ENCODE measurements at places on chromosomes 12 and 14.
A peak's percentile ranks its signal among the peaks of the same experiment; 100 is the strongest.

DNA sequence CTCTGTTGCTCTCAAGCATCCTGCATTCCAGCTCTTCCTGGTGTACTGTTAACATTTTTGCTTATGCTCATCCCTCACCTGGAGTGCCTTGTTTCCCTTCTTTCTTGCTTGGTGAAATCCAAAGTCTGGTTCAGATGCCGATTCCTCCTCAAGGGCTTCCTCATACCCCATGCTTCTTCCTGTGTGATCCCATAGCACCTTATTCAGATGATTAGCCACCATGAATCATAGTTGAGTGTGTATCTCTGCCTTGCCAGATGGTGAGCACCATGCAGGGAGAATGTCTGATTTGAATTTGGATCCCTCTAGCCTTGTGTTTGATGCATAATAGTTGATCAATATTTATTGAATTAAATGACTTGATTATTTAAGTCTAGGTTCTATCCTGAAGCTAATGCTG lies 39.4 kb upstream of the ANO4 start:
- no peak for DNase-seq

DNA sequence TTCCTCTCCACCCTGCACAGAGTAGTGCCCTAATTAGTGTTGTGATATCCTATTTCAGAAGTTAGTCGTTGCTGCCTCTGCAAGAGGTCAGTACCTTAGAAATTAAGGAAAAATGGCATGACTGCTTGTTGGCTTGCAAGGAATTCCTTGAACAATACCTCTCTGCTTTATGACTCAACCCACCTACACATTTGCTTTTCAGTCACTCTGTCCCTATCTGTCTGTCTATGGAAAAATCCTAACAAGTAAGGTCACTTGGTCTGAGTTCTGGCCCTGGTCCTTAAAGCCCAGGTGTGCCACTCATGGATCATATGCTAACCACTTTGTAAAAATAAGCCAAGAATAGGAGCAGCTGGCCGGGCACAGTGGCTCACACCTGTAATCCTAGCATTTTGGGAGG lies 116.4 kb upstream of the ATF1 start:
- DNase-seq = no peak

DNA sequence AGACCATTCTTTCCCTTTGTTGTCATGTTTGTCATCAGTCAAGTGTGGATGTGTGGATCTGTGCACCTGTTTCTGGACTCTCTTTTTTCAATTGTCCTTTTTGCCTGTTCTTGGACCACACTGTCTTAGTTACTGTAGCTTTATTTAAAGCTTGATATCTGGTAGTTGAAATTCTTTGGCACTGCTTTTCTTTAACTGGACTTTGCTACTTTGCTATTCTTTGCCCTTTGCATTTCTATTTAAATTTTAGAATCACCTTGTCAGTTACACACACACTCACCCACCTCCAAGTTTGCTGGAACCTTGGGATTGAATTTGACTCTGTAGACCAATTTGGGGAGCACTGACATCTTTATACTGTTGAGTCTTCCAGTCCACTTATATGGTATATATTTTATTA lies 61.5 kb downstream of the VRK1 start:
- no peak for DNase-seq

DNA sequence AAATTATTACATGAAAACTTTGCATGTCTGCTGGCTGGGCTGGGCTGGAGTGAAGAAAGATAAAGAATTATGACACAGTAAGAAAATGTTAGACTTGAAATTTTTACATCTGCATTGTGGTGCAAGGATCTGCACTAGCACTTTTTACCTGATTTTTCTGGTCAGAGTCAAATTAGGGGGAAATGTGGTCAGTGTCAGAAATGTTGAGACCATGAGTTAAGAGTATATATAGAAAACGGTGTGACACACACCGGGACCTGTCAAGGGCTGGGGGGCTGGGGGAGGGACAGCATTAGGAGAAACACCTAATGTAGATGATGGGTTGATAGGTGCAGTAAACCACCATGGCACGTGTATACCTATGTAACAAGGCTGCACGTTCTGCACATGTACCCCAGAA lies 90.3 kb downstream of the IGF1 start:
- DNase-seq = no peak

- DNase-seq = no peak
These were observed 101.6 kb downstream of the SLC15A5 start for GRCh38 chr12:16175840-16176239.

- no peak for DNase-seq
These were observed 92.1 kb downstream of the BCL11B start for GRCh38 chr14:99179946-99180345.

DNA sequence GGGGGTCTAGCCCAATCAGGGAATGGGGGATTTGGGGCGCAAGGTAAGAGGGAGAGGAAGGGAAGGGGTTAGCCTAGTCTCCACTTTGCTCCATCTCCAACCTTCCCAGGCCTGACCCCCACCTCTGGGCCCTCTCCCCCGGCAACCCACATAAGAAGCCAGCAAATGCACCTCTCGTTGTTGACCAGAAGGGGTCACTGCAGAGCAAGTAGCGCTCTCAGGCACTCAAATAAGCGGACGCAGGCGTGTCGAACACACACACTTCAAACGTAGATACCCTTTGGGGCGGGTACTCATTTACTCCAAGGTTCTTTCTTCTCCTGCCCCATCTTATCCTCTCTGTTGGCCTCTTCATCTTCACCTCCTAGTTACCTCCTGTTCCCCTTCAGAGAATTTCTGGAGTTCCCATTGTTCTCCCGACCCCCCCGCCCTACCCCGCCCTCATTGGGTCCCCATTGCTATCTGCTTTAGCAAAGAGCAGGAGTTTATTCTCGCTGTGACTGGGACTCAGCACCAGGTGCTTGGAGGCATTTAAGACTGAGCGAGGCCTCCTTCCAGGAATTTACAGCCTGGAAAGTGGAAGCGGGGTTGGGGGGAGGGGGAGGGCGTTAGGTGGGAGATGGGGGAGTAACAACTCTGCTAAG lies 1.5 kb upstream of the SRRM4 start:
- DNase-seq = no peak

GRCh38 chr12:131113568-131114270 lies 160.0 kb downstream of the ADGRD1 start:
- no peak for DNase-seq

GRCh38 chr14:93033983-93034670 lies 81.6 kb downstream of the ITPK1 start:
- no peak for DNase-seq

DNA sequence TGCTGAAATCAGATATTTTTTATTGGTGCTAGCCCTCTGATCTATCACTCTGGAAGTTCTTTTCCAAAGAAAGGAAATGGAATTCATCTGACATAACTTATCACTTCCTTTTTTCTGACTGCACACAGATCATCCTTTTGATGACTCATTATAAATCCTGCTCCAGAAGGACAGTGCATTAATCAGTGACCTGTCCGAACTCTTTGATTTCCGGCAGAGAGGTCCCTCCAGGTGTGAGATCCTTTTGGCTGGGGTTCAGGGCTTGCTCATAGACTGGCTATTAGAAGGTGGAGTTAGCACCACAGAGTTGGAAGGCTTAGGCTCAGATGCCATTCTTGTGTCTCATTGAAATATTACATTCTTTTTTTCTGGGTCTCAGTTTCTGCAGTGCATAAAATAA lies 328.2 kb downstream of the ZFP36L1 start:
- DNase-seq = no peak

GRCh38 chr14:66330916-66331315 lies 155.3 kb upstream of the CCDC196 start:
- DNase-seq = peak; percentile 1

GRCh38 chr14:105062048-105062433 lies 3.2 kb downstream of the GPR132 start:
- DNase-seq = no peak

DNA sequence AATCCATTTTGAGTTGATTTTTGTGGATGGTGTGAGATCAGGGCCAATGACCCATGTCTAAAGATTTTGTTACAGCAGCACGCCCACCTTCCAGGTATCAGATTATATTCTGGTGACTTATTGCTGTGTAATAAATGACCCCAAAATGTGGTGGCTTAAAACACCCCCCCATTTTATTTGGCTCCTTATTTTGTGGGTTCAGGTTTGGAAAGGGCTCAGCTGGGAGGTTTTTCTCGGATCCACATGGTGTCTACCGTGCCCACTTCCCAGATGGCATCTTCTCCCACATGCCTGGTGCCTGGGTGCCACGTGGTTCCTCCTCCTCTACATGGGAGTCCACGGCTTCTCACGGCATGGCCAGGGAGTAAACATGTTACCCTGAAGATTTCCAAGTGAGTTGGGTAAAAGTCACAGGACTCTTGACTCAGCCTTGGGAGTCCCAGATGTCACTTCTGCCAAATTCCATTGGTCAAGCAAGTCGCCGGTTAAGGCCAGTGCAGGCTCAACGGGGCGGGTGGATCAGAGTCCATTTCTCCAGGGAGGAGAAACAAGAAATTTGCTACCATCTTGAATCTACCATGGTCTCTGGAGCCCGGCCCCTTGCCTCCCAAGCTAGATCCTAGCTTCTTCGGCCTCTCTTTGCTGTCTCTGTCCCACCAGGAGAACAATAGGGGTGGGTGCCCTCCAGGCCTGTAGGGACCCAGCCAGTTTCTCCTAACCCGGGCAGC lies 214.3 kb downstream of the KIF26A start:
- DNase-seq = no peak

DNA sequence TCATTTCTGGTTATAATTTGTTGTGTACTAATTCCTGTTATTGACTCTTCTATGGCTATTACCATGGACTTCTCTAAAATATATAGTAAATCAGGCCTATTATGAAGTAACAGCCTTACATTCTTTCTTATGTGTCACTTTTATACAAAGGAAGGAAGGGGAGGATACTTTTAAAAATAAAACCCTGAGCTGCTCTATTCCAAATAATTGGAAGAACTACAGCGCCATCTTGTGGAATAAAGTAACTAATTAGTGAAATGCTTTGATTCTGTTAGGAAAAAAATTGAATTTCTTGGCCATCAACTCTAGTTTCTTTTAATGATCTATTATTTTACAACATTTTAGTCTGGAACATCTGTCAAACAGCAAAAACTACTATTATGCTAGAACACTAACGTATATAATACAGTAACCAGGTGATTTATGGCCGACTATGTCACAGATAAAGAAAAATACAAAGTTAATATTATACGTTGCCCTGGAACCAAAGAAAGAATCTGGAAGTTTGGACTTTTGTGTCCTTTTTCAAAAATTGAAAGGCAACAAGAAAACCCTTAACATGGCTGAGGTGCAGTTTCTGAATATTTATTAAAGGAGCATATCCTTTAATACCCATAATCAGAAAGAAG lies 55.0 kb upstream of the NELL2 start:
- DNase-seq = peak; percentile 24

DNA sequence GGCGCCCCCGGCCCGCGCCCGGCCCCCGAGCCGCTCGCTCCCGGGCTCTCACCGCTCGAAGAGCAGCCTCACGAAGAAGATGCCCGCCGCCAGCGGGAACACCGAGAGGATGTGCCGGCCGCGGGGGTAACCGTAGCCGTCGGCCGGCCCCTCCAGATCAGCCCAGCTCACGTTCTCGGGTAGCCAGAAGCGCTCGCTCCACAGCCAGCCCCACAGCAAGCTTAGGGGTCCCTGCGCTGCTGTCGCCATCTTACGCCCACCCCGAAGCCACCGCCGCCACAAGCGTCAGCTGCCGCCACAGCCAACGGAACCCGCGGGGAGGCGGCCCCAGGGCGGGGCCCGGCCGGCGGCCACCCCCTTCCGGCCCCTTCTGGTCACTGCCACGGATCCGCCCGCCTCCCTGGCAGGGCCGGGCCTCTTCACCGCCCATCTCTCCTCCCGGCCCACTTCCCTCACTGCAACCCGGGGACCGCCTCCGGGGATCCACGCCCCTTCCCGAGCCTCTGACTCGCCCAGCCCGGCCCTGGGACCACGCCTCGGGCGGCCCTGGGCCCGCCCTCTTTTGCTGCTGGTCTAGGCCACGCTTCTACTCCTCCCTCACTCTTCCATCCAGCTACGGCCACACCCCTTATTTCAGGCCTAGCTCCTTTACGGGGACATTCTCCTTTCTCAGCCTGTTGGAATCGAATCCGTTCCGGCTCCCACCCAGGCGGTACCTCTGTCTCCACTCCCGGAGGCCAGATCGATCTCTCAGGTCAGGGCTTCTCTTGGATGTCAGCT lies at the start of gene CERS5:
Gene CERS5, minus strand, starts transcription at position 321 of the 780 bp plus-strand sequence. Its CDS starts 72 bp downstream, at position 249.
- peak; percentile 94 for DNase-seq

DNA sequence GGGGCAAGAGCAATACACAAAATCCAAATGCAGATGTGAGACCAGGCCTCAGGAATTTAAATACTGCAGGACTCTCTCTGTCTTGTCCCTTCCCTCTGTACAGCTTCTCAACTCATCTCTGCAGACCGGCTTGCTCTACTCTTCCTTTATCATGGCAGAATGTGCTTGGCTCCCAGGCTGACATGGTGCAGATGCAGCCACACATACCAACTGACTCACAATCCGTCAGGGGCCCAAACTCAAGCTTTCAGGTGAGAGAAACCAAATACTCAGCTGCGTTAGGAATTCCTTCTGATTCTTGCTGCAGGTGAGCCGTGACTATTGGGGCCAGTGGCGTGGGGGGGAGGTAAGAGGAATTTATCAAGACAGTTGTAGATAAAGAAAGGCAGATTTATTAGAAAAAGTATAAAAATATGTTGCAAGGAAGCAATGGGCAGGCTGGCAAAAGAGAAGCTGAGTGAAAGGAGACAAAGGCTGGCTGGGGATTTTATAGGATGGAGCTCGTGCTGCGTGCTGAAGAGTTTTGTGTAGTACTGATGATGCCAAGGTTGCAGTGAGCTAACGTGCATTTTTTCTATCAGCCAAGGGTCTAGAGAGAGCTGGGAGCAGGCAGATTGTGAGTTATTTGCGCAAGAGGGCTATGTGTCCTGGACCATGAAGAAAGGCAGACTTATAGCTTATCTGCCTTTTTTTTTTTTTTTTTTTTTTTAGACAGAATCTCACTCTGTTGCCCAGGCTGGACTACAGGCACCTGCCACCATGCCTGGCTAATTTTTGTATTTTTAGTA lies 5.0 kb upstream of the LGALS3 start:
- DNase-seq = no peak

- DNase-seq = no peak
These were observed 62.5 kb upstream of the PRICKLE1 start for GRCh38 chr12:42652048-42652447.

- DNase-seq = no peak
These were observed 2.0 kb upstream of the ING4 start for GRCh38 chr12:6664902-6665301.

DNA sequence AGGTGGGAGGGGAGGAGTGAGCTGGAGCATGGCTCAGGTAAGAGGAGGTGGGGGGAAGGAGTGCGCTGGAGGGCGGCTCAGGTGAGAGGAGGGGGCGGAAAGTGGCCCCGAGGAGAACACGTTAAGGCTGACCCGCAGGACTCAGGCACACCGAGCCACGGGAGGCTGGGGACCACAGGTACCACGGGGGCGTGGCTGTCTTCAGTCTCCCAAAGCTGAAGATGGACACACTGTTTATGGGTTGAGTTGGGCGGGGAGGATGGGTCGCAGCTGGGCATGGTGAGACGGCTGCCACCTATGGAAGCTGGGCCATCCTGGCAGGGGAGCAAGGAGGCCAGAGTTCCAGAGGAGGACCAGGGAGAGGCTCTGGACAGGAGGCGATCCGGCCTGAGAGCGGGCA lies 23.5 kb downstream of the UBR7 start:
- DNase-seq = no peak

DNA sequence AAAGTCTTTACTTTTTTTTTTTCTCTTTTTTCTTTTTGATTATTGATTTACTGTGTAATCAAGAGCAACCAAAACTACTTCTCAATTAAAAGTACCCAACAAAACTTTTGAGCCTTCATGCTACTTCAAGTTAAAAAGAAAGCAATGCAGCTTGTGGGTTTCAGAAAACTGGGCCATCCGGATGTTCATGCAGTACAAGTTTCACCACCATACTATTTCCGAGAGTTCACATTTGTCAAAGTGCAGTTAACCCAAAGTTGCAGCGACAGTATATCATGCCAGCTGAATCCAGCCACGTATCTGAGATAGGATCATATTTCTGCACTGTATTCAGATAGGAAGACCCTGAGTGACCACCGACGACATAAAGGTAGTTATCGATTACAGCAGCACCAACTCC lies 33.0 kb downstream of the KLHL28 start:
- no peak for DNase-seq
